DMS79 (cell line): ENCODE measurements at places on chromosomes 7 and 10.
A peak's percentile ranks its signal among the peaks of the same experiment; 100 is the strongest.

DNA sequence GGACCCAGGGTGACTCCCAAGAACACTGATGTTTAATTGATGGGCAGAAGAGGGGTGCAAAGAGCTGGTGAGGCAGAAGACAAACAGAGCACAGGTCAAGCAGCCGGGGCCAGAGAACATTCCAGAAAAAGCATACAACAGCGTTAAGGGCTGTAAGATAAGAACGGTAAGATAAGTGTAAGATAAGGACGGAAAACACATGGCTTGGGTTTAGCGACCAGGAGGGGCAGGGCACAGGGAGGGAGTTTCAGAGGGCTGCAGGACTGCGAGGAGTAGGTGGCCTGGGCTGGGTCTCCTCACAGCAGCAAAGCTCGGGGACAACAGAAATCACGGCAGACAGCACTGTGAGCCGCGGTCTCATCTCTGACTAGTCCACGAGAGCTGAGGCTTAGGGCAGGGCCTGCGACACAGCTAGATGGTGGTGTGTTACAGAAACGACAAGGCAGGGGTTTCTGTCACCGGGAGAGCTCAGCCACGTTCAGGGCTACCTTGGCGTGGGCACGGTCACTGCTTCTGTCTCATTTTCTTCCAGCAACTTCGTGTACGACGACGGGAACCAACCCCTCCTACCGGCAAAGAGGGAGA lies 24.6 kb downstream of the BRI3 start:
- DNase-seq = no peak

DNA sequence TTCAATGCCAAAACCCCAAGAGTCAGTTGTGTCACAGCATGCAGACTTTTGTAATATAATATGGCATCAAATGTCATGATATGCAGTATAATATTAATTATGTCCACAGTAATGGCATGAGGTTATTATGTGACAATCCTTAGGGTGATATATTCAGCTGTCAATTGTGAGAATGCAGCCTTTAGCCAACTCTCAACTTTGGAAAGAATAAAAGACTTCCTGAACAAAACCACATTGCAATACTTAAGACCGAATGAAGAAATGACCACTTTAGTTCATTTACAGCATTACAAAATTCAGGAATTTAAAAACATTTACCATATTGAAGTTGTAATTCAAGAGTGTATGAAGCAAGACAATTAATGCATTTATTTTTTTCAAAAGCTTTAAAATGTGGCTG lies 45.4 kb downstream of the CPVL start:
- no peak for DNase-seq

GRCh38 chr10:1624240-1624639 lies 113.1 kb downstream of the ADARB2 start:
- no peak for DNase-seq

DNA sequence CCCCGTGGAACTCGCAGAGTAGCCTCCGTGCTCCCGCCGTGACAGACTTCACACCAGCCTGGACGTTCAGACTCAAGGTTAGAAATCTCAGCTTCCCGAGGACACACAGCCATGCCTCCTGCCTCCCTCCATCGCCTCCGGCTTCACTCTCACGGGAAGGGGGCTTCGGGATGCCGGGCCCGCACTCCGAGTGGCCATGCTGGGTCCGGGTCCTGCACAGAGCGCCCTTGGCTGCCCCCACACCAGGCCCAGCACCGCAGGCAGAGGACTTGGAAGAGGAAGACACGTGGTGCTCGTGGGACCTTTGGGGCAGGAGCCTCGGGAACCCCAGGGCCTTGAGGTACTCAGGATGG lies 89.8 kb downstream of the PDGFA start:
- no peak for DNase-seq

- DNase-seq = no peak
These were observed 30.8 kb upstream of the NRP1 start for GRCh38 chr10:33365301-33365700.

- DNase-seq = no peak
These were observed 201.2 kb downstream of the LHFPL3 start for GRCh38 chr7:104529567-104529966.

DNA sequence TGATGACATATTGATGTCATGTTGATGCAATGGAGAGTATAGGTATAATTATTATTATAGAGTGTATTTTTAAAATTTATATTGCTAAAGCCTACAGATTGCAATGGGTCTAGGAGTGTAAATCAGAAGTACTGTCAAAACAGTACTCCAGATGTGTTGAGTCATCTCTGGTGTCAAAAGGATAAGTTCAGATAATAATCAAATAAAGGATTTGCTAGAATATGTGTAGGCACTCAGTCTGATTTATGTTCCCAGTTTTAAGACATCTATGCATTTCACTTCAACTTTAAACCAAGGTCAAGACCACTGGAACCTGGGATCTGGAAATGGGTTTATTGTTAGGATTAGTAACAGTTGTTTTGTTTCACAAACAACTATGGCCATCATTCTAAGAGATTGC lies 342.3 kb upstream of the BMPER start:
- no peak for DNase-seq

GRCh38 chr7:108528183-108528712 lies 2.3 kb upstream of the PNPLA8 start:
- DNase-seq = no peak

DNA sequence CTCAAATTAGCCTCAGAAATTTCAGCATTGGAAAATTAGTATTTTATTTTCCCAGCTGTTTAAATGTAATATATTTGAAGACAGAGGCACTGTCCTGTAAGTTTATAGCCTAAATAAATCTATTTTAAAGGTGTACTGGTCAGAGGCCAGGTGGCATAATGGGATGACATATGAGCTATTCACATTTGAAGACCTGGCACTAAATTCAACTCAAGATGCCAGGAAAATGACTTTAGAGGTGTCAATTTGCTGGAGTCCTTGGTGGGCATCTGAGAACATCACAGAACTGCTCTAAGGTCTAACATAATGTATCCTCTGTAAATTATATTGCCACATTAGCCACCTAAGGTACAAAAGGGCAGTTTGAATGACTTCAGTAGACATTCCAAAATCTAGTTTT lies 348.9 kb upstream of the BMPER start:
- no peak for DNase-seq

GRCh38 chr10:106565546-106565945 lies 599.0 kb downstream of the SORCS1 start:
- no peak for DNase-seq

GRCh38 chr7:158573310-158573709 lies 14.3 kb downstream of the PTPRN2 start:
- no peak for DNase-seq

DNA sequence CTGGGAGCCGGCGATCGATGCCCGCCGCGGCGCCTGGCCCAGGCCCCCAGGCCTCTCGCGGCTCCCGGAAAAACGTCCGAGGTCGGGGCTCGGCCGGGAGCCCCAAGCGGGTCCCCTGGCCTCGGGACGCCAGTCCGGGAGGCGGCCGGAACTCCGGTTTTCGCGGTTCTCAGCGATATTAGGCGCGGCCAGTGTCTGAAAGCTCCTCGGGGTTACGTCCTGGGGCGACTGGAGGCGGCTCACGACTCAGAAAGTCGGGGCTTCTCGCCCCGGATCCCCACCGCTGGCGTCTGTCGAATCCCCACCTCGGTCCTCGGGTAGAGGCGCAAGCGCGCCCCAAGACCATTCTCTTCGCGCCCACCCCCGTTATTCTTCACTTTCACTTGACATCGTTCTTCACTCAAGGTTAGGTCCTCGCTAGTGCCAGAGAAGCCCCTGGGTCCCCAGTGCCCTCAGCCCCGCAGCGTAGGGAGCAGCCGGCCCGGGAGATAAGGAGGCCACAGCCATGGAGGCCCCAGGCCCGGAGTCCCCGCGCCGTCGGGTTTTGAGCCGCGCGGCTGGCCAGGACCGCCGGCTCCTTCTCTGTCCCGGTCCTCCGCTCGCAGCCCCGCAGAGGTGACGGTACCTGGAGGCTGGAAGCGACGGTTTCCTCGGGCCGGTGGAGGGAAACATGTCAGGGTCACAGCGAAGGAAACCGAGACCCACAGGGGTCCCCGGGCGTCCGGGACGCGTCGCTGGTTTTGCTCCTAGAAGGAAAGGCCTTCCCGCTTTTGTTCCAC lies 35.2 kb upstream of the EBLN1 start:
- no peak for DNase-seq

DNA sequence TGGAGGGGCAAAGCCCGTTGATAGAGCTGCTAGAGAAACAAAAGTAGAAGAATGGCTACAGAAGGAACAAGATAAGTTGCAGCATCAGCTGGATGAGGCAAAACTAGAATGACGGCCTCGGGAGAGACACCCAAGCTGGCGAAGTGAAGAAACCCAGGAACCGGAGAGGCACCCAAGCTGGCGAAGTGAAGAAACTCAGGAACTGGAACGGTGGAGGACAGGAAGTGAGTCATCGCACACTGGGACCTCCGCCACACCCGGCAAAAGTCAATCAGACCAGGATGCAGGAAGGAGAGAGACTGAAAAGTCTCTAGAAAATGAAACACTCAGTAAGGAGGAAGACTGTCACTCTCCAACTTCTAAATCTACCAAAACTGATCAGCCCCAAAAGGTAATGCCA lies 133.0 kb upstream of the NEBL start:
- no peak for DNase-seq

- DNase-seq = no peak
These were observed 12.4 kb upstream of the ZNF862 start for GRCh38 chr7:149825567-149826343.

- DNase-seq = no peak
These were observed 288.9 kb upstream of the KLF6 start for GRCh38 chr10:4073912-4074311.

GRCh38 chr7:81410471-81411117 lies 359.3 kb downstream of the HGF start:
- DNase-seq = peak; percentile 82

- no peak for DNase-seq
These were observed 154.0 kb upstream of the AOAH start for GRCh38 chr7:36878288-36878687.

DNA sequence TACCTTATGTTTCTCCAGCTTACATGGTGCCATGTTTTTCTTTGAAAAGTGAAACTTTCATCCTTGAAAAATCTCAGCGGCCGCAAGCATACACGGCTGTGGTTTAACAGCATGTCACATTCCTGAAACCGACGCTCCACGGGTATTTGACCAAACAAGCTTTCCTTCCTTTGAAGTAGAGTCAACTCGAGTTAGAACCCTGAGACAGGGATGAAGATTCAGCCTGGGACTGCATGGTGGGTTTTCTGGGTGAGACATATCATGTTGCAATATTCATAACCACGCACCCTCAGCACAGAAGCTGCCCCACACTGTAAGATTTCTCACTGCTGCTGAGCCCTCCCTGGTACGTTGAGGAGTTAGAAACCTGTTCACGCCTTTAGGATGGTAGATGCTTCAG lies 8.1 kb downstream of the CYP26A1 start:
- no peak for DNase-seq

DNA sequence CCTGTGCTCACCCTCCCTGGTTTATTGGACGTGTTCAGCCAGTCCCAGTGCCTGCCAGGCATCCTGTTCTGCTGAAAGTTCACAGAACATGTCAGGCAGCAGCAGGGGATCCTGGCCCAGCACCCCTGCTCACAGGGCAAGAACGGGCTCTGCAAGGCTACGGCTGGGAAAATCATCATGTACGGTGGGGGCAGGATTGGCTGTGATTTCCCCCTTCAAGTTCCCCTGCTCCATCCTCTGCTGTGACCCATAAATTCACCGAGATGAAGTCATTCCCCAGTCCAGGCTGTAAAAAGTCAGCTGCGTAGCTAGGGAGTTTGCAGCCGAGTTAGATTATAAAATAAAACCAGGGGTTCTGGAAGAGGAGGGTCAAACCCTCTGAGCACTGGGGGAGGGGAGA lies 484.1 kb upstream of the ZMIZ1 start:
- DNase-seq = no peak

DNA sequence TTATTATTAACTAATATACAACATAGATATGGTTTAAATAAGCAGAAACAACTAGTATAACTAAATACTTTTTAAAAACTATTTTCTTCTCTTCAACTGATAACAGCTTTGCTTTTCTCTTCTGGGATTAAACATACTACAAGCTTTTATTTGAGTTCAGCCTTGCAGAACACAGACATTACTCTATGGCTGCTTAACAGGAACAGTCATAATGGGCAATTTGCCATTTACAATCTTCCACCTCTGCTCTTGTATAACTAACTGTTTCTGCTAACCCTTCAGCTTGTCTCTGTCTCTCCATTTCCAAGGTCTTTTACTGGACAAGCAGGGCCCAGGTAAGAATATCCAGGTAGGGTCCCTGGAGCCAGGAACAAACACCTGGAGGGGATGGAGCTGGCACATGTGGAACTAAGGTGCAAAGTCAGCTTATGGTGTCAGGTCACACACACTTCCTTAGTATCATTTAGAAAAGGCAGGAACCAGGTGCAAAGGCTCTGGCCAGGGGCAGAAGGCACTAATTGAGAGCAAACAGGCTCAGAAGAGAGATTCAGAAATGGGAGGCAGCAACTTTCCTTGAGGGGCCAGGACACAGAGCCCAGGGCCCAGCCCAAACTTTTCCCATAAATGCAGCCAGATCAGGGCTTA lies 93.1 kb downstream of the STRA8 start:
- peak; percentile 65 for DNase-seq

GRCh38 chr10:70903262-70903921 lies 15.0 kb upstream of the PCBD1 start:
- DNase-seq = peak; percentile 41

- DNase-seq = no peak
These were observed 608.8 kb downstream of the PARD3 start for GRCh38 chr10:34206078-34206934.

DNA sequence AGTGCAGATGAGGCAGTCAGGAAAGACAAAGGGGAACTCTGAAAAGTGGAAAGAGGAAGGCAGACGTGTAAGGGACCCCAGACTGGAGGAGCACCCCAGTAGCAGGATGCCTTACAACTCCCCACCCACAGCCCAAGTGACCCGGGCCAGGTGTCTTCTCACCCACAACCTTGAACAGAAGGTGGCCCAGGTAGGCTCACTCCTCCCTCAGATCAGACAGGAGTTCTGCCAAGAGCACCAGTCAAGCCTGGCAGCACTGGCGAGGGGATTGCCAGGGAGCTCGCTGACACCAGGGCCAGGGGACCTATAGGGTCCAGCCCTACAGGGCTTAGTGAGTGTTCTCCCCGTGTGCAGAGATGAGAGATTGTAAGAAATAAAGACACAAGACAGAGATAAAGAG lies 27.1 kb upstream of the LMBR1 start:
- no peak for DNase-seq

DNA sequence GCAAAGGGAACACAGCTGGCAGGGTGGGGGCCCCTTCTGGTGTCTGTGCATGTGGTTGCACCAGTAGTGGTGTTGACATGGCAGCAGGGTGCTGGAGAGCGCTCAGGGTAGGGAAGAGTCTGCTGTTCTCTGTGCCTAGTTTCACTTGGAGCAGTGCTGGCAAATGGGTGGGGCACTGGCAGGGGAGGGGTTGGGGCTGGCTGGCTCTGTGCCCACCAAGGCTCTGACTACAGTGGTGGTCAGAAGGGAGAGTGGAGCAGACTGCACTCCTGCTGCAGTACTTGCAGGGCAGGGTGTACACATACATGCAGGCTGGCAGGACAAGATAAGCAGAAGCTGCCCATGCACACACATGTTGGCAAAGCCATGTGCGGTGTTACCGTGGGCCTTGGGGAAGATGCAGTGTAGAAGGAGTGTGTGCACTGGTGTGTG lies 18.2 kb downstream of the FAM25A start:
- no peak for DNase-seq

GRCh38 chr10:24467605-24468004 lies 256.1 kb downstream of the ARHGAP21 start:
- no peak for DNase-seq

GRCh38 chr10:82796510-82796909 lies 921.5 kb downstream of the NRG3 start:
- DNase-seq = no peak

GRCh38 chr10:129568583-129569344 lies 101.7 kb downstream of the MGMT start:
- no peak for DNase-seq

- DNase-seq = no peak
These were observed 48.6 kb downstream of the NCAPG2 start for GRCh38 chr7:158655931-158656441.
